ENCODE measurements at places on chromosomes 1 and 21. TPM values are rescaled to one million over a fixed set of nuclear protein-coding genes. Genes with fewer than 3 reads are reported as not detected.

- no peak for DNase-seq
These were observed 470.0 kb upstream of the VAMP3 start for GRCh38 chr1:7300893-7301663.

DNA sequence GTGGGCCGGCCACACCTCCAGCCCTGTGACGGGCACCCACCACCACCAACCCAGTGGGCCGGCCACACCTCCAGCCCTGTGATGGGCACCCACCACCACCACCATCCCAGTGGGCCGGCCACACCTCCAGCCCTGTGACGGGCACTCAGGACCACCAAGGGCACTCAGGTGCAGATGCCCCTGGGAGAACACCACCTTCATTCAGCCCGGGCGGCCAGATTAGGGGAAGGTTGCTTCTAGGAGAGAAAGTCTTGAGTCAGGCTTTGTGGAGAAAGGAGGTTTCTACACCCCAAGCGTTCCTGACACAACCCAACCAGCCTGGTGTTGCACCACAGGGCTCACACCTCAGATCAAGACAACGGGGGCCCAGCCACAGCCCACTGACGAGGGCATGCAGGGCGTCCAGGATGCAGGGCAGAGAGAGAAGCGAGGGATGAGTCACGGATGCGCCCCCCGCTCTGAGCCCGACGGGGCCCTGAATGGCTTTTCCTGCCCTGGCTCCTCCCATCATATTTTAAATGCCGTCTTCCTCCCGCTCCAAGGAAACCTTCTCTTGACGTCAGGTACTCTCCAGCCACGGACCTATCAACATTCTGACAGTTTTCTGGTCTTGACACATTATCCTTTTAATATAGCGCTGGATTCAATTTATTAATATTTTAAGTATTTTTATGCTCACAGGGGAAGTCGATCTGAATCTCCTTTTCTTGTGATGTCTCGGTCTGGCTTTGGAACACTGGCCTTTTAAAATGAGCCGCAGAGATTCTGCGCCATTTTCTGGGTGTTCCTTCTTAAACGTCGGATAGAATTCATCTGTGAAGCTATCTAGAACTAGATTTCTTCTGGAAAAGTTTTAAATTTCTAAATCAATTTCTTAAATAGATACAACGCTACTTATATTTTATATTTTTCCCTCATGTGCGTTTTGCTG, 631 bp upstream of the SPATC1L start:
- DNase-seq = peak; percentile 76

GRCh38 chr1:224734261-224734935, 118.3 kb downstream of the CNIH3 start:
- peak; percentile 36 for DNase-seq

GRCh38 chr1:164631751-164632150, 72.8 kb downstream of the PBX1 start:
- DNase-seq = no peak

Gene LCE1D
- not detected for total RNA-seq

Gene KIRREL1
- total RNA-seq = 22.2 TPM

- DNase-seq = no peak
These were observed 152.2 kb downstream of the HIVEP3 start for GRCh38 chr1:41766546-41766945.

DNA sequence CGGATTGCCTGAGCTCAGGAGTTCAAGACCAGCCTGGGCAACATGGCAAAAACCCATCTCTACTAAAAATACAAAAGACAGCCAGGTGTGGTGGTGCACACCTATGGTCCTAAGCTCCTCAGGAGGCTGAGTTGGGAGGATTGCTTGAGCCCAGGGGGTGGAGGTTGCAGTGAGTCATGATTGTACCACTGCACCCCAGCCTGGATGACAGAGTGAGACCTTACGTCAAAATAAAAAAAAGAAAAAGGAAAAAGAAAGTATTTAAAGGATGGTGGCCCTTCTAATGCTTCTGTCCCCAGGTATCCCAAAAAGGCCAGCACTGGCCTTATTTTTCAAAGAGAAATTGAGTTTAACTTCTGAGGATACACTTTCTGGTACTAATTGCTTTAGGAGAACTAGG, 1.7 kb downstream of the IKBKE start:
- DNase-seq = no peak

All from SK-MEL-5 (cell line).